ENCODE measurements at places on chromosomes 11 and 22. TPM values are rescaled to one million over a fixed set of nuclear protein-coding genes. Genes with fewer than 3 reads are reported as not detected.

The ART1 gene
- not detected for polyA plus RNA-seq

The HPX gene
- 0.32 TPM for polyA plus RNA-seq

DNA sequence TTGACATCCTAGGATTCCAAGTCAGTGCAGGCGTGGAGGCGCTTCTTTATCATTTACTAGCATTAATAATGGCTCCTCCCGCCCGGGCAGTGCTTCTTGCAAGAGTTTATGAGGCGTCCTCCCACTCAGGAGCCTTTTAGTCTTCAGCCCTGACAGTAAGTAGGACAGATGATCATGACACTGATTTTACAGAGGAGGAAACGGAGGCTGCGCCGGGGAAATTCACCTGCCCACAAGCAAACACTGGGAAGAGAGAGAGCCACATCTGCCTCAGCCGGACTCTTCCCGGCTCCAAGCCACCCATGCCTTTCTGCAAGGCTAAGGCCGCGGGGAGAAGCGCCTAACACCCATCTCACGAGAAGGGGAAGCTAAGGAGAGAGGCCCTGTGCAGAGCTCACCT is 35.9 kb downstream of the KIAA0930 start:
- DNase-seq: no peak

DNA sequence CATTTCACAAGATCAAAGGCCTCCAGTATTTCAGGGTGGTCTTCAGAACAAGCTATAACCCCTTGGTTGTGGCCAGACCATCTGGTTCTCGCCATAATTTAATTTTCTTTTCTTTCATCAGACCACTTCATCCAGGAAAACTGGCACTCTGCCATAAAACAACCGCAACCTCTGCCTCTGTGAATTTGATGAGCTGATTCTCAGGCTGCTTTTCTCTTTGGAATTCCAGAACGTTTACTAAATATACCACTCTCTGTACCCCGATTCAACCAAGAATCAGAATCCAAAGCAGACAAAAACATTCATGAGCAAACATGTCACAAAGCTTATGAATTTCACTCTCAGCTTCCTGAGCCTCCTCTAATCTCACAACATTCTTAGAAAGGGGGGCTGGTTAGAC is 331.8 kb upstream of the SYN3 start:
- peak; percentile 4 for DNase-seq

DNA sequence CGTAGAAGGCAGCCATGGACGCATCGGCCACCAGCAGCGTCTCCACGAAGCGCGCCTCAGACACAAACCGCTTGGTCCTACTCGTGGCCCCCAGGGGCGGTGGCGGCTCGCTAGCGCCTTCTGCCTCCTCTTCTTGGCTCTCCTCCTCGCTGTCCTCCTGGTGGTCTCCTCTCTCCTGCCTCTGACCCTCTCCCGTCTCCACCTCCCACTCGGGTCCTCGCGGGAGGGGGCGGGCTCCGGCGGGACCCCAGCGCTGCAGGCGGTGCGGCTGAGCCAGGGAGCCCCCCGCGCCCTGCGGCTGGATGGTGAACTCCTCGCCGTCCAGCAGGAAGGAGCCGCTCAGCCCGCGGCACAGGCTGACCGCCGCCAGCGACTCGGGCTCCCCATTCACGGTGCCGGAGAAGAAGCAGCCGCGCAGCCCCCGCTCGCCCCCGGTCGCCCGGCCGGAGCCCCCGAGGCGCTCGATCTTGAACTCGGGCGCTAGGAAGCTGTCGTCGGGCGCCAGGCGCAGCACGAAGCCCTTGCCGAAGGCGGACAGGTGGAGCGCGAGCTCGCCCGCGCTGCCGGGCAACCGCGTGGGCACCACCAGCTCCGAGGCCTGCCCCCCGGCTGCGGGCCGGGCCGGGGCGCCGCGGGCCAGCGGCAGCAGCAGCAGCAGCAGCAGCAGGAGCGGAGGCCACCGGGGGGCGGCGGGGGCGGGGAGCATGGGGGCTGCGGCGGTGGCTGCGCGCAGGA is 661 bp downstream of the ADAMTS8 start:
- no peak for DNase-seq

- no peak for DNase-seq
These were observed 367.6 kb downstream of the TBC1D22A start for GRCh38 chr22:47129902-47130635.

GRCh38 chr11:82855616-82856015 is 44.6 kb downstream of the PRCP start:
- no peak for DNase-seq

Data from AG04450 (cell line).